ENCODE measurements at places on chromosomes 7 and 10.

DNA sequence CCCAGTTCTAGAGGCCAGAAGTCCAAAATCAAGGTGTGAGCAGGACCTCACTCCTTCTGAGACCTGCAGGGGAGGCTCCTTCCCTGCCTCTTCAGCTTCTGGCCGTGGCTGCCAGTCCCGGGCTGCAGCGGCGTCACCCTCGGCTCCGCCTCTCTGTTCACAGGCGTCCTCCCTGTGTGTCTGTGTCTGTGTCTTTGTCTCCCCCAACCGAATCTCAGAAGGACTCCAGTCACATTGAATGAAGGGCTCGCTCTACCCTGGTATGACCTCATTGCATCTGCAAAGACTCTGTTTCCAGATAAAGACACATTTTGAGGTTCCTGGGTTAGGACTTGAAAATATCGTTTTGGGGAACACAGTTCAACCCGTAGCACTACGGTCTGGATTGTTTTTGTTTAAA, 33.1 kb upstream of the GALNT11 start:
- DNase-seq, result peak; percentile 28

DNA sequence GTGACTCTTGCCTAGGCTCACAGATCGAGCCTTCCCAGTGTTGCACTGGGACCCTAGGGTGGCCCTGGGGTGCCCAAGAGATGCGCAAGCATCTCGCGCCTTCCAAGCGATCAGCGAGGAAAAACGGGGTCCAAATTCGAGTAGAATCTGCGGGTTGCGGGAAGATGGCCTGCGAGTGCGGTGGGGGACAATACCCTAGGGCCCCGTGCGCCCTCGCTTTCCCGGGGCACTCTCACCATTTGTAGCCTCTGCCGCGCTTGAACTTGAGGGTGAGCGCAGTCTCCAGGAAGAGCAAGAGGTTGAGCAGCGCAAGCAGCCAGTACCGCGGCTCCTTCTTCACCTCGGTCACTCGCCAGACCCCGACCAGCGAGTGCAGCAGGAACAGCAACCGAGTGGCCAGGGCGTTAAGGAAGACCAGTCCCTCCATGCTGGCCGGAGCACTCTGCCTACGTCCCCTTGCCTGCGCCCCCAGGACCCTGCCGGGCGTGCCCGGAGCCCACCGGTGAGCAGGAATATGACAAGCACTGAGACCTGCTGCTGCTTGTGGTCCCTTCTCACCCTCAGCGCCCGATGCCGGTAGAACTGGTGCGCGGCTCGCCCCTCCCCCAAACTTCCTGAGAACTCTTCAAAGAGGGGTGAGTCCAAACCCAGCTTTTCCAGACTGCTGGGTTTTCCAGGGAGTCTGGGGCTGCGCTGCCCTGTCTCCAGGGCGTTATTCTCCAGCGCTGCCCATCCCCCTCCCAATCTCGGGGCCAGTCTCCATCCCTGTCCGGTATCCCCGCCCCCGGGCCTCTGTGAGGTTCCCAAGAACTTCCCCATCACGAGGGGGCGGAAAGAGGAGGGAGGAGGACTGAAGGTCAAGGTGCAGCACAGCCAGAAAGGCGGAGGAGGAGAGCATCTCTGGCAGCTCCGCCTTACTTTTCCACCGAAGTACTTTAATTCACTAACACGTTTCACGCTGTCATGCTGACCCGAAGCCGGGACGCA, at the start of gene TMEM26:
Gene TMEM26, minus strand, starts transcription at position 727 of the 987 bp plus-strand sequence. Its CDS starts 300 bp downstream, at position 427.
- peak; percentile 86 for DNase-seq

- no peak for DNase-seq
Observed at GRCh38 chr10:71683301-71683700, 36.3 kb downstream of the C10orf105 start.

GRCh38 chr7:115023219-115023618, 101.3 kb downstream of the MDFIC start:
- no peak for DNase-seq

GRCh38 chr7:101232141-101232850, 5.3 kb downstream of the CLDN15 start:
- DNase-seq, result no peak

GRCh38 chr10:4054656-4055435, 269.8 kb upstream of the KLF6 start:
- no peak for DNase-seq

DNA sequence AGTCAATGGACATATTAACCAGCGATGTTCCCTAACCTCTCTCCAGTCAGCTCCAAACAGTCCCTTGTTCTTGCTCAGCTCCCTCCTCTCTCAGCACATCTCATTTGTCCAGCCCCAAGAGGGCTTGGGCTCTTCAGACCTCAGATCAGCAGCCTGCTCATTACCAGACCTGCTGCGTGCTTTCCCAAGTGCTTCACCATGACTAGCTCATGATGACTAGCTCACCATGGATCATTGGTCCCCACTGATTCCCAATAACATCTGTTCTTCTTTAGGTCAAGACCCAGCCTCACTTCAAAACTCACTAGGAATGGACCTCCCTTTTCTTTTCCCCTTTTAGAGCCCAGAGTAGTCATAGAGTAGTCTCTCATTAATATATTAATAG, 121.9 kb downstream of the SLC16A9 start:
- no peak for DNase-seq

- no peak for DNase-seq
Observed at GRCh38 chr7:148218603-148219002, 372.0 kb upstream of the C7orf33 start.

GRCh38 chr7:46576950-46577349, 655.9 kb upstream of the IGFBP3 start:
- DNase-seq, result no peak

DNA sequence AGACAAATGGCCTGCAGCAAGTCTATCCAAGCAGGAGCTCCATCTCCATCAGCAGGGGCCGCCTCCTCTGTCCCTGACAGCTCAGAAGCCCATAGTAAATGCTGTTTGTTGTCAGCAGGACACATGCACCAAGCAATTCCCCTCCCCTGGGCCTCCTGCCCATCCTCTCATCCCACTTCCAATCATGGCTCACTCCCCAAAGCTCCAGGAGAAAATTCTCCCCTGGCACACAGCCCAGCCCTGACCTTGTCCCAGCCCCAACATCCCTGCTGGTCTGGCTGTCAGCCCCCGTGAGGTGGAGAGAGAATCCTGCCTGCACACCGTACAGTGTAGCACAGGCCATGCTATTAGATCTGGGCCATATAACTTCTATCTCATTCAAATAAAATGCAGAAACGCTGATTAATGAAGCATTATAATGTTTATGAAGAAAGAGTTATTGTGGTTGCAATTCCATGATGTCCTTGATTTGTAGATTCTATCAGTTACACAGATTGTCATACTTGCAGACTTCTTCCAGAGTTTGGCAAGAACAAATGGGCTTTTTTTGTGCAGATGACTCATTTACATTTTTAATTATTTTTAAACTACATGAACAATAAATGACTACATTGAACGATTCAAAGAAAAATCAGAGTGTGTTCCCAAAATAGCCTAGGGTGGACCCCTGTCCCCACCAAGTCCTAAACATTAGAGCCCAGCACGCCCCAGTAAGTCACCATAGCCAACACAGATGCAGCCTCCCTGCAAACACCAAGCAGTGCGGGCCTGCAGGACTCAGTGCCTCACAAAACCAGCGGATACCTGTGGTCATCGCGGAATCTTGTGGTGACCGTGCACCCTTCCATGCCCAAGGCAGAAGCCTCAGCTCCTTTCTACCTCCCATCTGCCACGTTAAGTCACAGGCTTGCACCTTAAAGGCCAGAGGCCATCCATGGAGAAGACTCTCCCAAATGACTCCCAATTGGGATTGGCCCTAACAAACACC, 70.1 kb downstream of the COBL start:
- DNase-seq, result peak; percentile 16

DNA sequence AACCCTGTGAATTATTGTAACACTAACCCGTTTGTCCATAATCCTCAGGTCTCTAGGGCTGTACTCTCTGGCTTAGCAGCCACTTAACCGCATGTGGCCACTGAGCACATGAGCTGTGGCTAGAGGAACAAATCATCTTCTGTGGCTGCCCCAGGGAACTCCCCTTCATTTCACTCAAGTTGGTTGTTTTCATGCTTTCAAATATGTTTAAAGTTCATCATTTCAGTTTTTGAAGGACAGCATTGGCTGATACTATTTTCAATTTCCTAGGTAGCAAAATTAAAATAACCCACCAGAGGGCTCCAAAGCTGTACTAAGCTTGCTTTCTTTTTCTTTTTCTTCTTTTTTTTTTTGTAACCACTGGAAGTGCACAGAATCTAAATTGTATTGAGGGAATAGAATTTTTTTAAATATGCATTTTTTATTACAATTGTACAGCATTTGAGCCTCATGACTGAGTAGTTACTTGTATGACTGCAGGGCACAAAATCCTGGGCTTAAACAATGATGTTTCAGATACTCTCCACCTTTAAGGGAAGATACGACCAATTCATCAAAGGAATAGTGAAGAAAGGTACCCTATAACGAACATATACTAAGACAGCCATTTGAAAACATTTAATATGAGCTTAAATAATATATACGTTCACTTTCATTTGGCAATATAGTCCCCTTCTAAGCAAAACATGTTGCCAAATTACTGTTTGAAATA, 38.6 kb downstream of the MRC1 start:
- peak; percentile 19 for DNase-seq

- no peak for DNase-seq
Observed at GRCh38 chr10:101932183-101932582, 88.6 kb upstream of the KCNIP2 start.

- DNase-seq, result no peak
Observed at GRCh38 chr10:74011017-74011416, 13.1 kb downstream of the VCL start.

GRCh38 chr7:1140476-1141104, 19.4 kb downstream of the ZFAND2A start:
- no peak for DNase-seq
